ENCODE measurements at places on chromosomes 1 and 21.

DNA sequence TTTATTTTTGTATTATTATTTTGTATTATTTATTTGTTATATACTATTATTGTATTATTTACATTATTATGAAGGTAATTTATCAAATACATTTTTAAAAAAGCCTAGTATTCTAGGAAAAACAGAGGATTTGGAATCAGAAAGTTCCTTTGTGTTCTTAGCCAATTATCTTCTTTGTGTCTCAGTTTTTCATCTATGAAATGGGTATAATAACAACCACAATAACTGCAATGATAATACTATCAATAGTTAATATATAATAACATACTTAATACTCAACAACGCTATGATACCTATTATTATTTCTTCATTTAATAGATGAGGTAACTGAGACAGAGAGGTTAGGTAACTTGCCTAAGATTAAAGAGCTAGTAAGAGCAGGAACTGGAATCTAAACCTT lies 80.4 kb upstream of the GNG4 start:
- DNase-seq = no peak

- no peak for DNase-seq
Measured at GRCh38 chr1:16019644-16020277, 1.9 kb upstream of the HSPB7 start.

DNA sequence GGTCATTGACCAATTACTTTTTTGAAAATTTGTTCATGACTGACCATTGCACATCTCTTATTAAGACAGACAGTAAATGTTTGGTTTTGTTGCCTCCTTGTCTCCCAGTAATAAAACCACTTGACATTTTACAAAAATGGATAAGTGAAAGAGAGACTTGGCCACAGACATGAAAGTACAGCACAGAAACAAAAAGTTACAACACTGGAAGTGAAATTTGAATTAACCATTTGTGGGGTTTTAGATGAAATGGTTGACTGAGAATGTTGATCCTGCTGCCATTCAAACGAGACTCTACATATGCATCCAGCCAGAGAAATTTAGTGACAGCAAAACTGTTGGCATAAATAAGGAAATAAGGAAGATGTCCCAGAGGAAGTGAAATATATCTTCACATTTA lies 79.3 kb upstream of the B3GALT2 start:
- no peak for DNase-seq

DNA sequence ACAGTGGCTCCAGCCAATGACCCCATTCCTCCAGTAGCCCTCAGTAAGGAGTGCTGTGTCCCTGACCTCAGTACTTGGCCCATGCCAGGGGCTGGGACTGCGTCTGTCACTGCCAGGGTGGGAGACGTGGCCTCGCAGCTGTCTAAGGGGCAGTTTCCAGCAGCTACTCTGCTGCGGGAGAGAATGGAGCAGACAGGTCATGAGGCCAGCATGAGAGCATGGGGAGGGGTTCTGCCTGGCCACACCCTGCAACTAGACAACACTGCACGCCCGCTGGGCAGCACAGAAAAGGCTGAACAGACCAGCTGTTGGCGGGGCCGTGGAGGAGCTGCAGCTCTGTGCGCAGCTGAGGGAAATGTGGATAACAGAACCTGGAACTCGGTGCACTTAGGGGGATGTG lies 91.6 kb upstream of the COL6A1 start:
- DNase-seq = no peak

GRCh38 chr1:151167116-151167515 lies 1.2 kb downstream of the SCNM1 start:
- DNase-seq = no peak

DNA sequence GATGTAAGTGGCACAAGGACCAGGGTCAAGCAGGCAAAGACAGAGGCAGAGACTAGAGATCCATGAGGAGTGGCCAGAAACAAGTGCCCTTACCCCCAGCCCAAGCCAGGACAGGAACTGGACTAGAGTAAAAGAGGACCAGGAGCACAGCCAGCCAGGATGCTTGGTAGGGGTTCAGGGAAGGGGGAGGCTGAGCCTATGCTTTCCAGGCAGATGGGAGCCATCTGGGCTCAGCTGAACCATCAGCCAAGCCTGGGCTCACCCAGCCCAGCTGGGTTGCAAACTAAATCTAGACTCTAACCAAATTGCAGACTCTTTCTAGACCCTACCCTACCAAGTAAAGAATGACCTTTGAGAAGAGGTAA lies 15.2 kb downstream of the PDZK1IP1 start:
- DNase-seq = no peak

GRCh38 chr1:8402109-8402710 lies 84.3 kb downstream of the SLC45A1 start:
- no peak for DNase-seq

DNA sequence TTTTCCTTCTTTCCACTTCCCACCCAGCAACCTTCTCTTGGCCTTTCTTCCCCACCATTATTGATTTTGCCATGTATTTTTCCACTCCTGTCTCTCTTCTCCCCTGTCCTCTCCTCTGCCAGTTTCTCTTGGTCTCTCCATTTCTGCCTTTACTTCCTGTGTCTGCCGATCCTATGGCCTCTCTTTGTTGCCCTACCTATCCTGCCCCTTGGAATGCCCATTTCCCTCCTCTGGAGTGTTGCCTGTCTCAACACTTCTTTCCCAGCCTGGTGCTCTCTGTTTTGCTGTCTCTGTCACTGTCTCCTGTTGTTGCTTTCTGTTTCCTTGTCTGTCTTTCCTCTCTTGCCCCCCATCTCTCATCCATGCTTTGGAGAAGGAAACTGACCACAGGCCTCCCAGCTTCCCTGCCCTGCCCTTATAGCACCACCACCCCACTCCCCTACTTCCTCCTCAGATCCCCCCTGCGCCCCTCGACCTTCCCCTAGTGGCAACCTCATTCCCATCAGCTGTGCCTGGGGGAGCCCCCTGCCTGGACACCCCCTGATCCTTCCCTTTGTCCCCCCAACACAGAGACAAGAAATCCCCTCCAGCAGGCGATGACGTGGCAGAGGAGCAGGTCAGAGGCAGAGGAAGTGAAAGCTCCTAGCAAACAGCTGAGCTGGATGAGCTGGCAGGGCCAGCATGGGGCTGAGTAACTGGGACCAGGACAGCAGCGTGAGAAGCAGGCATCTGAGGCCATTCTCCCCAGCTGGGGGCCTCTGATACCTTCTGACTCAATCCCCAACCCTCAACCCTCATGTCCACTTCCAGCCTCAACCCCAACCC lies 6.6 kb upstream of the ETV3L start:
- peak; percentile 15 for DNase-seq

GRCh38 chr1:197798492-197798891 lies 23.2 kb upstream of the DENND1B start:
- no peak for DNase-seq

- DNase-seq = no peak
Measured at GRCh38 chr1:44090429-44091252, 28.0 kb upstream of the KLF17 start.

GRCh38 chr21:30216041-30216723 lies at the start of gene CLDN8:
Gene CLDN8, minus strand, starts transcription at chr21:30216097. Its CDS starts 172 bp downstream, at chr21:30215925.
- DNase-seq = no peak

DNA sequence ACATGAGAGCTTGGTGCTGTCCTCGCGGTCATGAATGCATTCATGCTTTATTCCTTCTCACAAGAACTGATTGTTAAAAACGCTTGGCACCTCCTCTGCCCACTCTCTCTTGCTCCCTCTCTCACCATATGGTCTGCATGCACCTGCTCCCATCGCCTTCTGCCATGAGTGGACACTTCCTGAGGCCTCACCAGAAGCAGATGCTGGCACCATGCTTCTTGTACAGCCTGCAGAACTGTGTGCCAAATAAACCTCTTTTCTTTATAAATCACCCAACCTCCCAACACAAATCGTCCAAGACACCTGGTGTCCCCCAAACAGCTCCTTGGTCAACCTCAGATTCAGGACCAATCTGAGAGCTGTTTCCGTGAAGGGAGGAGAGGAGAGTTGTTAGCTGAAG lies 43.3 kb upstream of the PCBP3 start:
- no peak for DNase-seq

DNA sequence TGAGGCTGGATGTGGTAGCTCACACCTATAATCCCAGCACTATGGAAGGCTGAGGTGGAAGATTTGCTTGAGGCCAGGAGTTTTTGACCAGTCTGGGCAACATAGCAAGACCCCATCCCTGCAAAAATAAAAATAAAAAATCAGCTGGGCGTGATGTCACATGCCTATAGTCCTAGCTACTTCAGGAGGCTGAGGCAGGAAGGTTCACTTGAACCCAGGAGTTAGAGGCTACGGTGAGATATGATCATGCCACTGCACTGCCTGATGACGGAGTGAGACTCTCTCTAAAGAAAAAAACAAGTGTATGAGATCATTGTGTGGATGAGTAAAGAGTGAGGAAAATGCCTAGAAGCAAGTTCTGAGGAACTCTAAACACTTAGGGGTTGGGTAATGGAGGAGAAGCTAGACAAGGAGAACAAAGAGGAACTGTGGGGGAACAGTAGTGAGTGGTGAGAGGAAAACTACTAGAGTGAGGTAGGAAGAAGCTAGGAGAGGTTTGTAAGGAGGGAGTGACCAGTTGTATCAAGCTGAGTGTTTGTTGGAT lies 17.0 kb downstream of the CLIC4 start:
- no peak for DNase-seq

- DNase-seq = peak; percentile 64
Measured at GRCh38 chr1:55584526-55585401, 369.6 kb upstream of the USP24 start.

DNA sequence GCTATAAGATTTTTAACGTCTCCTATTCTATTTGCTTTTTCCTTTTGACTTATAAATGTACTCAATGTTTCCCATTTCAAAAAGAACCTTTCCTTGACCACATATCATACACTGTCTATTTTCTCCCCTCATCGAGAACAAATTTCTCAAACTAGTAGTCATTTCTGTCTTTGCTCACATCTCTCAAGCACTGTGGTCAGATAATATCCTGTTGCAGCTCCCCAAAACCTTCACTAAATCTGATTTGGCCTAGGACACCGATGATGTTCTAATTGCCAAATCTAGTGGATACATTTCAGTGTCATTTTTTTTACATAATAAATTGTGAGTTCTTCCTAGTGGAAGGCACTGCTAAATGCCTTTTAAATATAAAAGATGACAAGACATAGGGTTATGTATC lies 19.4 kb downstream of the CXADR start:
- DNase-seq = no peak

DNA sequence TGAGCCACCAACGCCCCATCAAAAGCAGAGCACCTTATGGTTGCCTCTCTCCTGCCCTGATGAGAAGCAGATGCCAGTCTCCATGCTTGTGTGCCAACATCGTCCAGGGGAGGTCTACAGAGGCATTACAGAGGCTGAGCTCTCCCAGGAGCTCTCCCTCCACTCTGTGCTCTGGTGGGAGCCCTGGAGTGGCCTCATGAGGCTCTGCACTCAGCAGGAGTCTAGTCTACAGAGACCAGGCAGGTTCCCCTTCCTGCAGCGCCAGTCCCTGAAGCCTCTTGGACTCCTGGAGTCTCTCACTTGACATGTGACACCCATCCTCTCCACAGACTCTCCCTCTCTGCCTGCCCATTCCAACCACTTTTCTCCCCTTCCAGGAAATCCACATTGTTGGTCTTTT lies 3.4 kb downstream of the DCST1 start:
- DNase-seq = no peak

DNA sequence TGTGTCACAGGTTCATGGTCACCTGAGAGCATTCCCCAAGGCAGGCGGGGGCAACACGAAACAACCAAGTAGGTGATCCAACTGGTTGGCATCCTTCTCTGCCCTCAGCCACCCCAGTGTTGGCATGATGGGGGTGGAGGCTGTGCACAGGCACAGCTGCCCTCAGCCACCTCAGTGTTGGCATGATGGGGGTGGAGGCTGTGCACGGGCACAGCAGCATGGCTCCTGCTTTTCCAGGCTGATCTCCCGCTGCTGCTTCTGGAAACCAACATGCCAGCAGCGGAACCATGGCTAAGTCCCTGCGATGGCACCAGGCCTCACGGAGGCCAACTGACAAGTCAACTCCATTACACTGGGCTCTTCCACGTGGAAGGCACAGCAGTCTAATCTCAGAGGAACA lies 447.8 kb downstream of the PTPRU start:
- no peak for DNase-seq

DNA sequence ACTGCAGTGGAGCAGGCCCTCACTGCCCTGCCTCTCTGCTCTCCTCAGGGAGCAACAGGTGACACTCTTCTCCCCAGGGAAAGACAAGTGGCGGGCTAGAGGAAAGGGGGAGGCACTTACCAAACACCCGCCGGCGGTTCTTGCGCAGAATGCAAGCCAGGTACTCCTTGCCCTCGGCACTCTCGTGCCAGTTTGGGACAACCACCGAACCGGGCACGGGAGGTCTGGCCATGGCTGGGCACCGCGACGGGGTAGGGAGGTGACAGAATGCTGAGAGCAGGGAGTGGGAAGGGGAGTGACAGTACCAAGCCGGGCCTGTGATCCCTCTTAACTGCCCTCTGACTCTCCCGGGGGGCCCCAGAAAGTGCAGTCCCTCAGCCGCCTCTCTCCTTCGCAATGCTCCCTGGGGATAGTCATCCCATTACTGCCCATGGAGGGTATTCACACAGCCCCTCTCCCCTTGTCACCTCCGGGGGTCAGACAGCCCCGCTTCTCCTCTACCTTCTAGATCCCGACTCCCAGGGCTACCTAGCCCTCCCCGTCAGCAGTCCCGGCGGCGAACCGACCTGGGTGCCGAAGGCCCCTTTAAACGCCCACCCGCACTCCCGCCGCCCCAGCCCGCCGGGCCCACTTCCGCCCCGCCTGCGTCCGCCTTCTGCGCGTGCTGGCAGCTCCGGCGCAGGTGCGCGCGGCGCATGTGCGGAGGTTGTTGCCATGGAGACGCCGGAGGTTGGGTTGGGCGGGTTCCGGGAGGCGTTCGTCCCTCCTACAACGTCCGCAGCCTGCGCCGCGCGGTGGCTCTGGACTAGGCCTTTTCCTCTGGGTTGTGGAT lies at the start of gene CPLANE2:
Gene CPLANE2, minus strand, starts transcription at position 673 of the 832 bp plus-strand sequence. Its CDS starts 441 bp downstream, at position 232.
- peak; percentile 75 for DNase-seq

- DNase-seq = no peak
Measured at GRCh38 chr1:174116042-174116441, 43.3 kb upstream of the RABGAP1L start.

- no peak for DNase-seq
Measured at GRCh38 chr1:147904726-147905125, 2.1 kb downstream of the GJA8 start.

- no peak for DNase-seq
Measured at GRCh38 chr1:177546346-177546745, 375.6 kb downstream of the BRINP2 start.

GRCh38 chr1:103129796-103130195 lies 21.5 kb upstream of the COL11A1 start:
- DNase-seq = no peak
